ENCODE measurements at places on chromosomes 6 and 20.

GRCh38 chr6:81465859-81466258 is 286.6 kb downstream of the TENT5A start:
- no peak for DNase-seq

GRCh38 chr6:17962436-17963031 is 24.9 kb downstream of the KIF13A start:
- DNase-seq: no peak

GRCh38 chr20:49216991-49217578 is 2.1 kb upstream of the DDX27 start:
- peak; percentile 90 for DNase-seq

DNA sequence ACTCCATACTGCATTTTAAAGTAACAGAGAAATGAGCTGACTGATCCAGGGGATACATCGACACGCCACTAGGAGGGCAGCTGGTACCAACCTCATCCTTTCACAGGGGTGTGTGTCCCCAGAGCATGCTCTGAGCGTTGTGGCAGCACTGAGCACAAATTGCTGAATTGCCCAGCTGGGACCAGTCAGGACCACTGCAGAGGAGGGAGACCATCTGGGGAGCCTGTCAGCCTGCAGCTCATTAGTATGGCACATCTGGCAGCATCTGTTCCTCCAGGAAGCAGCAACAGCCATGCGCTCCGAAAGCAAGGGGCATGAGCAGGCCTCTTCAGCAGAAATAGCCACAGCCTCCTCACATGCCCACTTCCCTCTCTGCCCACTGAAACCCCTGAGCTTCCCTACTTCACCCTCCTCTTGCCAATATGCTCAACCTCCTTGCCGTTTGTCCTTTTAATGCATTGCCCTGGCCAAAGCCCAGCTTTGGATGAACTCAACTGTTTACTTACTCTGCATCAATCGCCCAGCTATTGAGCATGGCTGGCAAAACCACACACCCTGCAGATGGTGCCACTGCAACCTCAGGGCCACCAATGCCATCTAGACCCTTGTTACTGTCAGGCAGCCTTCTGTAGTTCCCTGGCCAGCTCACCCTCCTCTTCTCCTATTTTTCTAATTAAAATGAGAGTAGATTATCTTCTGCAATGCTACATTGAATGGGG is 77.6 kb upstream of the NEDD9 start:
- no peak for DNase-seq

- no peak for DNase-seq
These were observed 48.2 kb upstream of the FOXP4 start for GRCh38 chr6:41497994-41498393.

GRCh38 chr20:37119356-37120036 is 23.7 kb upstream of the RBL1 start:
- no peak for DNase-seq

DNA sequence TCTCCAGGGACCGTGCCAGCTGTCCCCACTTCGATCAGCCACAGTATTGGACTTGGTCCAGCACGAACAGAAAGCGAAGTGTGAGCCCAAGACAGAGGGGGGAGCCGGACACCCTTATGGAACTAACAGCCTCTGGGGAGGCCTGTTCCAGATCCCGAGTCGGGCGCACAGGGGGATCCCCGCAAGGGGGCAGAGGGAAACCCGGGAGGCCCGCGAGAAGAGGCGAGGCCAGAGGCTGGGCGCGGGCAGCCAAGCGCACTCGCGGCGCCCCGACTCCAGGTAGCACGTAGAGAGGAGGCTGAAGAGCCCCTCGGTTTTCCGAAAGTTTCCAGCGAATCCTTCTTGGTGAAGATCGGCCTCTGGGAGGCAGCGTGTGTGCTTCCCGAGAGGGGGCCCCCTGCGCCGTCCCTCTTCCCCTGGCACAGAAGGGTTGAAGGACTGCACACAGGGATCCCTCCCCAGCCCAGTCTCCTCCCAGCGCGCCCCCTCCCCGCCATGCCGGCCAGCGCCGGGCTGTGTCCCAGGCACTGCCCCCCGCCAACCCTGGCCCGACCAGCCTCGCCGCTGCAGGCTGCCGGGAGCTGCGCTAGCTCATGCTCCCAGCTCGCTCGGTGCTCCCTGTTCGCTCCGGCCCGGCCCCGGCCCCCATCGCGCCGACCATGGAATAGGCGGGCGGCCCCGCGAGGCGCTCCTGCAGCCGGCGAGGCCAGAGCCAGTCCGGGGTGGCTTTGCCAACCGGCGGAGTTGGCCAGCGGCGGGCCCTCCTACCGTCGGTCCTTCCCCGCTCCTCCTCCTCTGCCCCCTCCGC is 577 bp upstream of the SLC24A3 start:
- no peak for DNase-seq

DNA sequence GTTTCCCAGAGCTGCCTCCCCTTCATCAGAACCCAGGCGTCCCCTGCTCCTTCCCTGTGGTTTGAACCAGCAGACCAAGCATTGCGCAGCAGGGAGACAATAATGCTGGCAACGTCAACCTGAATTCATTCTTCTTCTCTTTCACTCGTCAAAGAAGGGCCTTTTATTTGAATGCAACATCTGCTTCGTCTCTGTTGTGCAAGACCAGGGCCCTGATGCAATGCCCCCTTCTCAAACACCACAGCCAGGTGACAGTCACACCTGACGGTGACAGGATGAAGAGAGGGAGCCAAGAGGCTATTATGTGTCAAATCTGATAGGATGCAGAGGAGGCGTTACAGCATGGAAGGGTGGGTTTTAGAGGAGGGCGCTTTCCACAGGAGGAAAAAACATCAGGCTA is 8.0 kb downstream of the INSM1 start:
- no peak for DNase-seq

GRCh38 chr20:22692119-22692475 is 107.7 kb upstream of the FOXA2 start:
- no peak for DNase-seq

GRCh38 chr6:150668900-150669302 is 69.2 kb downstream of the PLEKHG1 start:
- DNase-seq: no peak

DNA sequence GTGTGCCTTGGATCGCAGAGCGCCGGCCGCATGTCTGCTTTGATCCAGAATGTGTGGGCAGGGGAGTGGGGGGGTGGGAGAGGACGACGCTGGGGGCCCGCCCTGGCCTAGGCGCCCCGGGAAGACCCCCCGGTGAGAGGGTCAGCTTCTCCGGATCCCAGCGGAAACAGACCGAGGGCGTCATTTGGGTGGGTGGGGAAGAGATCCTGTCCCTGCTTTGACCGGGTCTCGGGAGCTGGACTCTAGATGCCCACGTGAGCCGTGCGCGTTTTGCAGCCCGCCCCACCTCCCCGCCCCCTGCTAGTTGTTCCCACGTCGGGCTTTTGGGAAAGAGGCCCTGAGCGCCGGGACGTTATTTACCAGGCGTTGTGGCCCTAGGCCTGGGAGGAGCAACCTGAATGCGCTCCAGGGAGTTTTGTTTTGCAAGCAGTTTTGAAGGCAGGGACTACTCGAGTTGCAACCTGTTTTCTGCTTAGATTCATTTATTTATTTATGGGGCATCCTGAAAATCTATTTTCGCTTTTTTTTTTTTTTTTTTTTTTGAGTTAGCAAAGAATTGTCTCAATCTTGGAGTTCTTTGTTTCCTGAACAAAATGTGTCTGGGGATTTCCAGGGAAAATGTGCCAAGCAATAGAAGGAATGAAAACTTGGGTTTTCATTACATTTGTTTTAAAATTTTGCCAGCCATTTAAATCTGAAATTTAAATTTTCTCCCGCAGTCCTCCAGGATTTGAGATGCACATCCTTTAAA is 1.6 kb downstream of the DSP start:
- no peak for DNase-seq

GRCh38 chr20:25592135-25592852 is 7.0 kb upstream of the NINL start:
- no peak for DNase-seq

GRCh38 chr6:50539447-50539846 is 173.9 kb upstream of the TFAP2D start:
- no peak for DNase-seq

- no peak for DNase-seq
These were observed 349.3 kb downstream of the FARS2 start for GRCh38 chr6:5610640-5611039.

DNA sequence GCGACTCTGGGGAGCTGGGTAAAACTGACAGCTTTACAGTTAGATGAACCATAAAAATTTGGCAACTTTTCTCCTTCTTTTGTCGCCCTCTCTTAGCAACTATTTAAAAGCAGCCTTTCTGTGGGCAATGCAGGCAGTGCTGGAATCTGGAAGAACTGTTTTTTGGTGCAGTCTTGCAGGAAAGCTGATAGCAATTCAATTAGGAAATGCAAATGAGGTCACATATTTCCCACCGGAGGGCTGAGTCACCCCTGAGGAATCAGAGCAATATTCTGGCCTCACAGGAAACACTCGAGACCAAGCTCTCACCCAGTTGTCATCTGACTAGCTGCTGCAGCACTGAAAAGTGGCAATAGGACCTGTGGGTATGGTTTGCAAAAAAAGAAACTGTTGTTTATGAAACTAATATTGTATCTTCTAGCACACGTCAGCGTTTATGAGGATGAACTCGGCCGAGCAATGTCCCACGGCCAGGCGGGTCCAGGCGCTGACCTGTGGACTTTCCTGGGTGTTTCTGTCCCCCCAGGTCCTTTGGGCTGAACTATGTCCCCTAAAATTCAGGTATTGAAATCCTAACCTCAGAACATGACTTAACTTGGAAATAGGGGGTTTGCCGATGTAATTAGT is 312.3 kb downstream of the TAF4 start:
- no peak for DNase-seq

DNA sequence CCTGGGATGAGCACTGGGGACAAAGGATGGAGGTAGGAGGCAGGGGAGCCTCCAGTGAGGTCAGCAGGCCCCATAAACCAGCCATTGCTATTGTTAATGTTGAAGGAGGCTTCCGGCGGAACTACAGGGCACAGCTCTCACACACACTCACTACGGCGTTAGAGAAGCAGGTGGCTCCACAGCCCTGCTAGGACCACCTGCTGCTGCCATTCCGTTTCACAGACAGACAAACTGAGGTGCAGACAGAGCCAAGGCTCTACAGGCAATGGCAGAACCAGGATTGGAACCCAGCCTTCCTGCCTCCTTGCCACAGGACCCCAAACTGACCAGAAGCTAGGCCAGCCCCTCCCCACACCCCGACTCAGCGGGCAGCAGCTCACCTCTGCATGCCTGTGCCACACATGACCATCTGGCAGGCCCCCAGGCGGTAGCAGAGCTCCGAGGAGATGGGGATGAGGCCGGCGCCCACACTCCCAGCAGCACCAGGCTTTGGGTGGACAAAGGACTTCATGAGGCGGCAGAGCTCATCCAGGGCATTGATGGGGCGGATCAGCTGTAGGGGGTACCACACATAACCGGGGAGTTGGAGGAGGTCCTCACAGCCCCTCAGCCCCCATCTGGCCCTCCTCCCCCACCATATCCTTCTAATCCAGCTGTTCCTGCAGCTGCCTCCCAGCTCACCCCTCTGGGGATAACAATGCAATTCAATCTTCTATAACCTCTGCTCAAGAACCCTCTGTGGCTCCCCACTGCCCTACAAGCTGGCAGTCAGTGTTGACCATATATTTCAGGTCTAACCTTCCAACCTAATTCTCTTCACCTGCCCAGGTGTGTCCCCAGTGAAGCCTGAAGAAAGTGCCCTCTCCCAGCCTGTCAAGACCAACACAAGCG is 198.5 kb downstream of the PREX1 start:
- no peak for DNase-seq

DNA sequence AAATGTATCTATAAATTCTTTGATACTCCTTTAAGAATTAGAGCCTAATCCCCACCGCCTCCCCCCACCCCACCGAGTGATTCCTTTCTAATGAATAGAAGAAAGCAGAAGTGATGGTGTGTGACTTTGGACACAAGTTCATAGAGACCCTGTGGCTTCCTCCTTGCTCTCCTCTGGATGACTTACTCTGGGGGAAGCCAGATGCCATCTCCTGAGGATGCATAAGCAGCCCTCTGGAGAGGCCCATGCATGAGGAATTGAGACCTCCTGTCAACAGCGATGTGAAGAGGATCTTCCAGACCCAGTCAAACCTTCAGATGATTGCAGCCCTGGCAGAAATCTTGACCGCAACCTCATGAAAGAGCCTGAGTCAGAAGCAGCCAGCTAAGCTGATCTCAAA is 21.1 kb downstream of the AHCY start:
- DNase-seq: no peak

GRCh38 chr6:30042476-30042875 is 18.6 kb upstream of the POLR1H start:
- no peak for DNase-seq

- no peak for DNase-seq
These were observed 7.3 kb upstream of the RAET1L start for GRCh38 chr6:150032598-150032997.

DNA sequence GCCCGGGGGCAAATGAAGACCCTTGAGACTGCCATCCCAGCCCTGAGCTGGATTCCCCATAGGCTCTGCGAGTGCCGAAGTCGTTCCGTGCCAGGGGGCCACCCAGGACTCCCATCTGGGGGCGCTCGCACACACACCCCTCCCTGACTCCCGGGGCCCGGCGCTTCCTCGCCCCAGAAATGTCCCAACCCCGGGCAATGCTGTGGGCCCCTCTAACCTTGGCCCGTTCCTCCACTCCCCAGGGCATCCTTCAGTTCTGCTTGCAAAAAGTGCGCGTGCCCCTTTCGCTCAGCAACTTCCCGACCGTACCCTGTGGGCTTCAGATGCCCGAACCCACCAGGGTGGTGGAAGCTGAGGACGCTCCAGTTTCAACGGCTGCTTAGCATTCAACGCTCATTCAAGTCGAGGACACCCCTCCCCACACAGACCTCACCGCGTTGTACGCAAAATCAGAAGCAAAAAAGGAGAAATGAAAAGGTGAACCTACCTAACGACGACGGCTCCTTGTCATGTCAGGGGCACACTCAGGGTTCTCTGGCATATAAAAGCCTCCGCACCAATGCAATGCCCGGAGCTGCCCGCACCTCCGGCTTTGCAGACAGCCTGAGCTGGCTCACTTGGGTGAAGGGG is 25.3 kb downstream of the RIPOR2 start:
- DNase-seq: no peak

DNA sequence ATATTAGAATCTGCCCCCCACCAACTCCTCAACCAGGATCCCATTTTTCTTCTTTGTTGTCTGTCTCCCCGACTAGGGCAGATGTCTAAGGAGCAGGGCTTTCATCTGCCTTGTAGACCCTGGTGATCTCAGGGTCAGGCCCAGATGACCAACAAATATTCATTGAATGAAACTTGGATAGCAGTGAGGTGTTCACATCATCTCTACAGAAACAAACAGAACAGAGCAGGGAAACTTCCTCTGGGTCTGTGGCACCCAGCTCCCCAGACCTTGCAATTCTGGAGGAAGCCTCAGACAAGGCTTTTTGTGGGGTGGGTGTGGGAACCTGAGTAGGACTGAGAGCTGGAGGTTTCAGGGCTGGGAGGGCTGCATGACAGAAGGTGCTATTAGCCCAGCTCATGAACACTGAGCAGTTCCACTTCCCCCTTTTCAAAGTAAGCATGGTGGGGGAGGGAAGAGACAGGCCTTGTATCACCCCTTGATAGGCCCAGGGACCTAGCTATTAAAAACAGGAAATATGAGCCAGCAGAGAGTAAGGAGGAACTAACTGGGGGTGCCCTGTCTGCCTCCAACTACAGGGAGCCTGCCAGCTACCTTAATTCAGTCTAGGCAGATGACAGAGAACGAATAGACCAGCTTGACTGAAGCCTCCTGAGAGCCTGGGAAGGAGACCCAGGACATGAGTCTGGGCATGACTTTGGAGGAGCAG is 37.3 kb upstream of the TOP1 start:
- DNase-seq: no peak
